Fibroblast of skin of right biceps (primary cell): ENCODE measurements at places on chromosomes 6 and 20.

DNA sequence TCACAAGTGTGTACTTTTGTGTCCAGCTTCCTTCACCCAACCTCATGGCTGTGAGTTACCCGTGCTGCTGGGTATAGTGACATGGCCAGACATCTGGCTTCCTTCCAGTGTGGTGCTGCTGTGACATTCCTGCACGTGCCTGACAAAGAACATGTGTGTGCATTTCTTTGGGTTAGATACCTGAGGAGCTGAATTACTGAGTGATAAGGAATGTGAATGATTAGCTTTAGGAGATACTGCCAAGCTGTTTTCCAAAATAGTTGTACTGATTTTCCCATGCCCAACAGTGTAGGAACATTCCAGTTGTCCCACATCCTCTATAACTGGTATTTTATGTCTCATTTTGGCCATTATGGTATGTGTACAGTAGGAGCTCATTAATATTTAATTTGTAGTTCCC, 132.5 kb downstream of the PREX1 start:
- DNase-seq = peak; percentile 61

DNA sequence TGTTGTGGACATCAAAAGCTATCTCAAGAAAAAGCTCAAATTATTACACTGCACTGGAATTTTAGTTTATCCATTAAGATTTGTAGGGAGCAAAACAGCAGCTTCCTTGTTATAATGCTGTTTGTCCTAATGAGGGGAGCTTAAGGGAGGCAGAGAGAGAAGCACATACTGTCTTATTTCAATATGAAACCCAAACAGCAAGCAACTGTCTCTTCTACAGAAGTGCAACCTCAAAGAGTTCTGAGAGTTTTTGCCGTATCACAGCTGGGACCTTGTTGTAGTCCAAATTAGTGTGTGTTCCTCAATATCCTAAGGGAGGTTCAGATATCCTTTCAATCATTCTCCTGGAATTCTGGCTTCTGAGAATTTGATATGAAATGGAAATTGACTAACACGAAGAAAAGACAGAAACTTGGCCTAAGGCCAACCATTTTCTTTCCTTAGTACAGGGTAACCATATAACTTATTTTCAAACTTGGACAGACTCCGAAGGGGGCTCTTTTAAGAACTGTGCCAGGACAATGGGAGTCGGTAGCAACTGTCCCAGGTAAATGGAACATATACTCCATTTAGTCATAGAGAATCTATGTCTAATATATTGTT, 149.3 kb upstream of the CCN2 start:
- no peak for DNase-seq

GRCh38 chr6:14310960-14311359, 193.4 kb downstream of the CD83 start:
- no peak for DNase-seq

GRCh38 chr6:35488517-35488862, 8.4 kb downstream of the TEAD3 start:
- no peak for DNase-seq
